ENCODE measurements at places on chromosomes 11 and 22. TPM values are rescaled to one million over a fixed set of nuclear protein-coding genes. Genes with fewer than 3 reads are reported as not detected.

NLRP14 gene
- total RNA-seq, result not detected

PANX3 gene
- not detected for total RNA-seq

DNA sequence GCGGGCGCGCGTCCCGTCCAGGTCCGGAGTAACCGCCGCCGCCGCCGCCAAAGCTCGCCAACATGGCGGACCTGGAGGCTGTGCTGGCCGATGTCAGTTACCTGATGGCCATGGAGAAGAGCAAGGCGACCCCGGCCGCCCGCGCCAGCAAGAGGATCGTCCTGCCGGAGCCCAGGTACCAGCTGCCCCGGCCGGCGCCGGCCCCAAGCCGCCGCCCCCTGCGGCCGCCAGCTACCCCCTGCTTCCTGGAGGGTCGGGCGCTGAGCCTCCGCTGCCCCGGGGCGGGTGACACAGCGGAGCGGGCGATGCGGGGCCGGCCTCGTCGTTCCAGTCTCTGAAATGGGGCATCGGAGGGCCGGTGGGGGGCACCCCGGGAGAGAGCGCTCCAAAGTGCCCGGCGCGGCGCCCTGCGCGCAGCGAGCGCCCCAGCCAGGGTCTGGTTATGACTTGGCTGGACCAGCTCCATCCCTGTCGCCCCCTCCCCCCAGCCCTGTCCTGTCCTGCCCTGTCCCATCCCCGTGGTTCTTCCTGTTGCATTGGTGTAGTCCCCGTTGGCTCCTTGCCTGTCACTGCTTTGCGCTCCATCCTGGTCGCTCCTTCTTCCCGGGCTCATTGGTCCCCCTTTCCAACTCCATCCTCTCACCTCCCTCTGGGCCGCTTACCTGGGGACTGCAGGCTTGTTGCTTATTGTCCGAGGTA, 653 bp downstream of the GRK3 start:
- peak overlapping the region; percentile 90 for H3K4me3 ChIP-seq
- DNase-seq, result peak; percentile 42
- H3K27me3 ChIP-seq, result 0 out of 2 replicates have a peak, but pooled peaks cover 2% of the 10 kb centered on the region
- H3K27ac ChIP-seq, result peak overlapping the region; percentile 25
- H3K36me3 ChIP-seq, result peaks cover 4% of the 10 kb centered on the region

GRCh38 chr11:120173807-120174206, 35.9 kb upstream of the TRIM29 start:
- no peak for DNase-seq
- H3K36me3 ChIP-seq, result no peaks in the 10 kb centered on the region
- H3K4me3 ChIP-seq, result no peak overlapping the region
- H3K27me3 ChIP-seq, result no peaks in the 10 kb centered on the region

DNA sequence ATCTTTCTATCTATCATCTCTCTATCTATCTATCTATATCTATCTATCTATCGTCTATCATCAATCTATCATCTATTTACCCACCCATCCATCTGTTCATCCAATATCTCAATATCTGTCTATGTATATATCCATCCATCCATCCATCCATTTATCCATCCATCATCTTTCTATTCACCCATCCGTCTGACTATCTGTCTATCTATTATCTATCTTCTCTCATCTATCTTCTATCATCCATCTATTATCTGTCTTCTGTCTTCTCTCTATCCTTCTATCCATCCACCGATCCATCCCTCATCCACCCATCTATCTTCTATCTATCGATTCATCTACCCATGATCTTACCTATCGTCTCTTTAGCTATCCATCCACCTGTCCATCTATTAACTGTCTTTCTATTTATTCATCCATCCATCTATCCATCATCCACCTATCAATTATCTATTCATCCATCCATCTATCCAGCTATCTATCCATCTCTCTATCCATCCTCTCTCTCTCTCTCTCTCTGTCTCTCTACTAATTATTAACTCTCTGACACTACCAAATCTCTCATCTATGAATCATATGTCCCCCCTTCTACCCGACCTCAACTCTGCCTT, 89.1 kb downstream of the DHCR7 start:
- H3K36me3 ChIP-seq, result no peaks in the 10 kb centered on the region
- H3K27me3 ChIP-seq, result no peaks in the 10 kb centered on the region
- DNase-seq, result no peak
- no peaks in the 10 kb centered on the region for H3K4me1 ChIP-seq
- no peak overlapping the region for H3K27ac ChIP-seq

DNA sequence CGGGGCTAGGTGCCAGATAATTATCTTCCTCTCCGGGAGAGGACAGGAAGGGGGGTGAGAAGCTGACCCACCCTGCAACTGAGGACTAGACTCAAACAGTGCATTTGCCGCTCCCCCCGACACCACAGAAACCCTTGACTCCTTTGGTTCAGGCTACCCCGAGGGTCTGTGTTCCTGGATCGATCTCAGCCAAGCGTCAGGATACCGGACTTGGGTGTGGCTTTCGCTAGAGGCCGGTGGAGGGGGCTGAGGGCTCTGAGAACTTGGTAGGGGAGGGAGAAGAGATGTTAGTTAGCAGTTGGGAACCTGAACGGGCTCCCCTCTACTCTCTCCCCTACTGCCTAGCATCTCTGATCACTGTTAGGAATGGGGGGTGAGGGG, 840 bp downstream of the SEZ6L start:
- H3K27me3 ChIP-seq, result peaks cover 69% of the 10 kb centered on the region
- H3K4me1 ChIP-seq, result peaks cover 5% of the 10 kb centered on the region

GRCh38 chr11:109423466-109424190, 1.6 kb downstream of the C11orf87 start:
- H3K4me1 ChIP-seq, result peaks cover 4% of the 10 kb centered on the region
- peak overlapping the region; percentile 28 for H3K4me3 ChIP-seq
- H3K27me3 ChIP-seq, result no peaks in the 10 kb centered on the region
- no peak for DNase-seq

DNA sequence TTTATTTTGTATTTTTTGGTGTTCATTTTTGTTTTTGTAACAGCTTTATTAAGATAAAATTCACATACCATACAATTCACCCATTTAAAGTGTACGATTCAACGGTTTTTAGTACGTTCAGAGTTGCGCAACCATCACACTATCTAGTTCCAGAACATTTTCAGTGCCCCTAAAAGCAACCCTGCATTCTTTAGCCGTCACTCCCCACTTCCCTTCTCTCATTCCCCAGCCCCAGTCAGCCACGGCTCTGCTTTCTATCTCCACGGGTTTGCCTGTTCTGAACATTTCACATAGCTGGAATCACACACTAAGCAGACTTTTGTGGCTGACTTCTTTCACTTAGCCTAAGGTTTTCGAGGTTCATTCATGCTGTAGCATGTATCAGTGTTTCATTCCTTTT, 9.6 kb upstream of the KCNQ1OT1 start:
- no peaks in the 10 kb centered on the region for H3K36me3 ChIP-seq
- H3K27me3 ChIP-seq, result peaks cover 18% of the 10 kb centered on the region
- H3K27ac ChIP-seq, result no peak overlapping the region
- H3K4me3 ChIP-seq, result no peak overlapping the region

- no peaks in the 10 kb centered on the region for H3K36me3 ChIP-seq
- DNase-seq, result no peak
- H3K4me1 ChIP-seq, result peaks cover 37% of the 10 kb centered on the region
- H3K4me3 ChIP-seq, result no peak overlapping the region
Measured at GRCh38 chr11:78808923-78809322, 234.3 kb upstream of the NARS2 start.

GRCh38 chr11:10496296-10496936, 41.4 kb downstream of the AMPD3 start:
- no peaks in the 10 kb centered on the region for H3K36me3 ChIP-seq
- no peak overlapping the region for H3K27ac ChIP-seq
- no peak overlapping the region for H3K4me3 ChIP-seq
- no peaks in the 10 kb centered on the region for H3K27me3 ChIP-seq

GRCh38 chr11:128734103-128734831, 40.4 kb downstream of the FLI1 start:
- H3K27ac ChIP-seq, result no peak overlapping the region
- no peak for DNase-seq
- no peaks in the 10 kb centered on the region for H3K36me3 ChIP-seq
- no peaks in the 10 kb centered on the region for H3K4me1 ChIP-seq

- H3K36me3 ChIP-seq, result no peaks in the 10 kb centered on the region
- H3K4me3 ChIP-seq, result no peak overlapping the region
- peaks cover 24% of the 10 kb centered on the region for H3K4me1 ChIP-seq
Measured at GRCh38 chr11:34353881-34354280, 3.9 kb downstream of the ABTB2 start.

GRCh38 chr22:42700355-42700754, 20.3 kb downstream of the A4GALT start:
- no peak overlapping the region for H3K4me3 ChIP-seq
- H3K36me3 ChIP-seq, result no peaks in the 10 kb centered on the region
- H3K27ac ChIP-seq, result no peak overlapping the region
- no peak for DNase-seq
- H3K27me3 ChIP-seq, result no peaks in the 10 kb centered on the region

DNA sequence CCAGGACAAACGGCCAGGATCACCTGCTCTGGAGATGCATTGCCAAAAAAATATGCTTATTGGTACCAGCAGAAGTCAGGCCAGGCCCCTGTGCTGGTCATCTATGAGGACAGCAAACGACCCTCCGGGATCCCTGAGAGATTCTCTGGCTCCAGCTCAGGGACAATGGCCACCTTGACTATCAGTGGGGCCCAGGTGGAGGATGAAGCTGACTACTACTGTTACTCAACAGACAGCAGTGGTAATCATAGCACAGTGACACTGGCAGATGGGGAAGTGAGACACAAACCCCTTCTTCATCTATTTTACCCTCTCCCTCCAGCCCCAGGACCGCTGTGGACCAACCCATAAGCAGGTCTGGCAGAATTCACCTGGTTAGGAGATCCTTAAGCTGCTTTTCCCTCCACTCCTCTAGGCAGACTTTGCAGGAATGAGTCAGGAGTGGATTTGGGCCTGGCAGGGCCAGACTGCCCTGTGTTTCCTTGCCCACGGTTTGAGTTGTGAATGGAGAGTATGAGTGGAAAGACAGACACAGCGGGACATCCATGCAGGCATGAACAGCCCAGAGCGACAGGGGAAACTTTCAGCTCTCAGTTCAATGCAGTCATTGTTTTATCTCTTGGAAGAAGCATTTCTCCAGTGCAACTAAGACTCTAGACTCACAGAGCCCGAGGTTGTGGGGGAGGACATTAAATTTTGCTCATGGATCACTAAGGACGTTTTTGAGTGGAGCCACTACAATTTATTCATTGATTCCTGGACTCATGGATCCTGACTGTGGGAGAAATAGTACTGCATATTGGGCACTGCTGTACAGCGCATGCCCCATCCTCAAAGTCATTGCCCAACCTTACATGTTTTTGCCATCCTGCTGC, 75.3 kb upstream of the IGLL5 start:
- no peak overlapping the region for H3K4me3 ChIP-seq
- no peak overlapping the region for H3K27ac ChIP-seq
- no peak for DNase-seq
- H3K27me3 ChIP-seq, result peaks cover 2% of the 10 kb centered on the region
- no peaks in the 10 kb centered on the region for H3K36me3 ChIP-seq

DNA sequence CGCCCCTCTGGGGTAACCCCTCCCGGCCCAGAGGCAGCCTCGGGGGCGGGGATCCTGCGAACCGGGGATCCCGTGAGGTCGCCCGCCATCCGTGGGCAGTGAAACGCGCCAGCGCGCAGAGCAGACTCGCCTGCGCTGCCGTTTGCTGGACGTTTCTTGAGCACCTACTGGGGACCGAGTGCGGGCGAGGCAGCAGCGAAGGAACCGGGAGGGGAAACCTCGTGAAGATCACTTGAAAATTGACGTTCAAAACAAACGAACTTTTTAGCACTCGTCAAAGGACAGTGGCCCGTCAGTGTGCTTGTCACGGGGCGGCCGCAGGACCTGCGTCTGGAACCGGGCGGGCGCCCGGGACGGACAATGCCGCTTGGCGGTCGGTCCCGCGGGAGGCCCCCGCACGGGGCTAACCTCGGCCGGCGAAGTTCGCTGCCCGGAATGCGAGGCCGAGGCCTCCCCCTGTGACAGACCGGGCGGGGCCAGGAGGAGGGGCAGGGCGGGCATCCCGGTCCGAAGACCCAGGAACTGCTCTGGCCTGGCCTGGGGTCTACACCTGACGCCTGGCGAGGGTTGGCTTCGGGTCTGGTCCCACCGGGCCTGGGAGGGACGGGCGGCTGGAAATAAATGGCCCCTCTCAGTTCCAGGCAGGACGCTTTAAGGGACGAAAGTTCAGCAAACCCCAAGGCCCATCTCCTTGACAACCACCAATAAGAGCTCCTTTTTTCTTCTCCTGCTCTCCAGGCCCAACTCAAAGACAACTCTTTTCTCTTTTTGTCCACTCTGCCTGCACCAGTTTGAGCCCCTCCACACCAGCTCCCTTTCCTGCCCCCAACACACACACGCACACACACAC, 723 bp upstream of the SCUBE1 start:
- H3K4me3 ChIP-seq, result no peak overlapping the region
- no peak for DNase-seq
- peaks cover 45% of the 10 kb centered on the region for H3K27me3 ChIP-seq
- peaks cover 14% of the 10 kb centered on the region for H3K4me1 ChIP-seq
- H3K27ac ChIP-seq, result no peak overlapping the region

DNA sequence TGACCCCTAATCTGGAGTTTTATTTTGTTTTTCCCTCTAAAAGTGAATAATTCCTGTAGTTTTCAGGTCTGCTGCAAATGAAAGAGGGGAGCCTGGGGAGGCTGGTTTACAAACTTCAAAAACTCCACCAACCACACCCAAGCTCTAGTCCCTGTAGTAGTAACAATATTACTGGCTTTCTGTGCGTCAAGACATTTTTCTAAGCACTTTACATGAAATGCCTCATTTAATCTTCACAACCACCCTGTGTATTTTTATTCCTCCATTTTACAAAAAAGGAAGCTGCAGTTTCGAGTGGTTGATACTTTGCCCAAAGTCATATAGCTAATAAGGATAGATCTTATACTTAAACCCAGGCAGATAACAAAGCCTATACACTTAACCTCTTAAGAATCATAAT, 23.5 kb downstream of the CTNND1 start:
- H3K4me1 ChIP-seq, result peaks cover 12% of the 10 kb centered on the region
- no peak overlapping the region for H3K4me3 ChIP-seq
- no peak overlapping the region for H3K27ac ChIP-seq
- no peak for DNase-seq

- peak overlapping the region; percentile 50 for H3K27ac ChIP-seq
- H3K4me1 ChIP-seq, result peaks cover 51% of the 10 kb centered on the region
- no peak for DNase-seq
- H3K4me3 ChIP-seq, result no peak overlapping the region
Measured at GRCh38 chr11:48055292-48056132, 75.2 kb downstream of the PTPRJ start.

DNA sequence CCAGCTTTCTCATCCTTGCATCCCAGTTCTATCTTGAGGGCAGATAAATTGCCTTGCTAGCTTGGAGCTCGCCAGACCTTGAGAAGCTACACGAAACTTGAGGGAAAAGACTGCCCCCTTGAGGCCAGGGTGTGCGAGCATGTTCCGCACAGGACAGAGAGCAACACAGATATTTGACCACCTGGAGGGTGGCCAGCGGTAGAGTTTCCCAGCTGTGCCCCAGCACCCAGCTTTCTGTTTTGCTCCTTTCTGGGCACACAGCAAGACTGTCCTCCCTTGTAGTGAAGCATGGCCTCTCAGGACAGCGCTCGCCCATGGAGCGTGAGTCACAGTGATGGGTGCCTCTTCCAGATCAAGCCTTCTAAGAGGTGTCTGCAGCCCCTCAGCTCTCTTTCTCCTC, 23.5 kb downstream of the SPATA19 start:
- no peaks in the 10 kb centered on the region for H3K36me3 ChIP-seq
- H3K4me1 ChIP-seq, result no peaks in the 10 kb centered on the region
- H3K27me3 ChIP-seq, result no peaks in the 10 kb centered on the region
- no peak for DNase-seq
- H3K4me3 ChIP-seq, result no peak overlapping the region
